H4 (cell line): ENCODE measurements at places on chromosomes 12 and 14. TPM values are rescaled to one million over a fixed set of nuclear protein-coding genes. Genes with fewer than 3 reads are reported as not detected.

GRCh38 chr14:51398898-51399297 lies 158.9 kb downstream of the TMX1 start:
- peak; percentile 40 for DNase-seq

- no peak for DNase-seq
Observed at GRCh38 chr14:100165376-100165775, 5.9 kb upstream of the DEGS2 start.

DNA sequence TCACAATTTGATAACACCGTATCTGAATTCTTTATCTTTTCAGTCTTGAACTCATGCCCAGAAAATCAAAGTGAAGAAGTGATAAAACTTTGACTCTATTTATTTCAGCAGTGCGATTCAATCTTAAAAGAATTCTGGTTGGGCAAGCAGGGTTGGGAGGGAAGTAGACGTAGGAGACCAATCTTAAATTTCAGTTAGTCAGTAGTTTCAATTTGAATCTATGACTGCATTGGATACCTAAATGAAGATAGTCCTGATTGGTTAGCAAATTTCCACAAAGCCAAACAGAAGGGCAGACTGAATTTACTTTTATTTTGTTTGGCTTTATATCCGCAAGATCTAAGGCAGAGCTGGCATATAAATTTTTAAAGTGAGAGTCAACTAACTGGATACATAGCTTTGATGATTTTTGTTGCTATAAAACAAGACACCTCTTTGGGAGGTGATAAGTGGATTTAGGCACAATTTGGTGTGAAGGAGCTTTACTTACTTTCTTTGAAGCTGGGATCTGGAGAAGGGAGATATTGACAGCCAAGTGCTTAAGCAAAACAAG lies 2.6 kb downstream of the ACSS3 start:
- DNase-seq, result peak; percentile 39

ANKS1B gene
- 1.8 TPM in 1 of 2 replicates, not detected in the other for total RNA-seq

DNA sequence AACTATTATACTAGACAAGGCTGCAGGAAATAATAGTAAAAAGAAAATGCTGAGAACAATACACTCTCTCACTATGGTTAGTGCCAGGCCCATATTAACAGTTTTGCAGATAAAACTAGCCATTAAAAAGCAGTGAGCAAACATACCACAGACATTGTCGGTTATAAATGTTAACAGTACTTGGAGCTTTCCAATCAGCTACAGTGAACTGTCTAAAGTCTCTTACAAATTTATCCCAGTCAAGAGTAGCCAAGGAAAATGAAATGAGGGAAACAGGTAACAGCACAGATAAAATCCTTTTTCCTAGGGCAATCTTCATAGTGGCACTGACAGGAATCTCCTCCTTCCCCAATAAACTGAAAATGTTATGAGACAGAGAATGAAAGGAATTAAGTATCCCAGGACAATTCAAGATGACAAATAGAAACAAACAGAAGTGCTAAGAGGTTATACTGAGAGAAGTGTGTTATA lies 30.8 kb downstream of the PAWR start:
- no peak for DNase-seq

DNA sequence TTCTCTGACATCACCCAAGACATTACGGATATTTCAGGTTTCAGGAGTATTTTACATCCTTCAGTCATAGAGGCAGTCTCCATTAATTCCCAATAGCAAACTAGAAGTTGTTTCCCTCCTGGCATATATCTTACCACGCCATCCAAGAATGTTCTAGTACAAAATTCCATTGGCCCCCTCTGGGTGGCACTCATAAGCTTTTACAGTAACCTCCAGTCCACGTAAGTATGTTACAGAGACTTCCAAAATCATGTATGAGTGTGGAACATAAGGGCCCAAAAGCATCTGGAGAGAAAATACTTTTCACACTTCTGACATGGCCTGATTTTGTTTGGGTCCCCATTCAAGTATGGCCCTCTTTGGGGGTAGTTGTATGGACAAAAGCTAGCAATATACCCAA lies 58.1 kb upstream of the DHRS4 start:
- no peak for DNase-seq
